ENCODE measurements at places on chromosomes 1 and 21. TPM values are rescaled to one million over a fixed set of nuclear protein-coding genes. Genes with fewer than 3 reads are reported as not detected.

- no peak for DNase-seq
Measured at GRCh38 chr21:45821315-45821962, 160.1 kb upstream of the COL6A1 start.

DNA sequence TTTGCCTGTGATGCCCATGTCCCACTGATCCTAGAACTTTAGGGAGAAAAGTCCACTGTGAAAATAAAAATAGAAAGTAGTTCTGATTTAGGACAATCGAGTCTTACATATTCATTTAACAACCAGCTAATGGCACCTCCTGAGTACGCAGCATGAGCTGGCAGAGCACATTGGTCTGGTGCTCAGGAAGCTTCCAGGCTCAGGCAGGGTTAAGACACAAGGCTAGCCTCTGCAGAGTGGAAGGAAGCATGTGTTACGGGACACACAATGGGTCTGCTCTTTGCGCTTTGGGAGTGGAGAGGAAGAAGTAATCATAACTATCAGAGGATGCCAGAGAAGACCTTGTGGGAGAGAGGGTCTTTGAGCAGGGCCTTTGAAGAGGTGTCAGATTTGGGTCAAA is 4.2 kb upstream of the KLHDC8A start:
- DNase-seq, result no peak

DNA sequence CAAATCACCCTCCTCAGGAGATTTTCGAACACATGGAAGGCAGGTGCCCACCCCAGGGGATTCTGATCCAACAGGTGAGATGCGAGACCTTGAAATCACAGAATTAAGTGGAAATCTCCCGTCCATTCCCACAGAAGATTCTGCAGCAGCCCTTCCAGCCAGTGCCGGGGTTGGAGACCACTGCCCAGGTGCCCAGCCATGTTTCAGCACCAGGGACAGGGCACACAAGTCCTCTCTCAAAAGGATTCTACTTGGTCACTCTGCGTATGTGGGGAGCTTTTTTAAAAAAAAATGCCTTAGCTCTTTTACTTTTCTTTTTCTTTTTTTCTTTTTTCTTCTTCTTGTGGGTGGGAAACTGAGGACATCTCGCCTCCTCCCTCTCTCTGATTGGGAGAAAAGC is 80.7 kb downstream of the VWA5B1 start:
- no peak for DNase-seq

GRCh38 chr1:172483448-172483847 is 39.6 kb upstream of the PIGC start:
- no peak for DNase-seq

DNA sequence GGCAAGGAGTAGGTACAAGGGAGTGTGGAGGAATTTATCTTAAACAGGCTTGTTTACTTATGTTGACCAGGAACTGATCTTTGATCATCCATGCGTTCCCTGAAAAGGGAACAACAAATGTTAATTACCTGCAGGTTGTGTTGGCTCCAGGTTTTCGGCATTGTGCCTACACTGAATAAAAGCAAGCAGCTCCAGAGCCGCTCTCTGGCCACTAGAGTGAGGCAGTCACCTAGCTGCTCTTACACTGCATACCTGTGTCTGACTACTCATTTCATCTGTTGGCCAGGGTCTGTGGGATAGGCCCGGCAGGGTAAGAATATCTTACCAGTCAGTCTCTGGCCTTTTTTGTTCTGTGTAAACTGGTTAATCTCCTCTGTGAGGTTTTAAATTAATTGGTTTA is 183.6 kb downstream of the HFM1 start:
- DNase-seq, result no peak

ARMH1 gene
- not detected for total RNA-seq

RPE65 gene
- total RNA-seq, result not detected

DNA sequence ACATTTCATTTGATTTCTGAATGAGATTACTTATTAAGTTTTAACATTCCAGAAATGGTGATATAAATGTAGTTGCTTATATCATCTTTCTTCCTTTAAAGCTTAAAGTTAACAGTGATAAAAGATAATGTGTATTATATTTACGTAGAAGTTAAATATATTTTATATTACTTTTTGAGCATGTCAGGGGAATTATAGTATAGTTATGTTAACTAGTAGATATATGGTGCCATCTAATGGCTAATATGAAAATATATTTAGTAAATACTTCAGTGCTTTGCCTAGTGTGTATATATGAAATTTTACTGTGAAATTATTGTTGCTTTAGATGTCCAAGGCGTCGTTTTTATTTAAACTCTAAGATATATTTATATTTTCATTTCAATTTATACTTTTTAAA is 51.5 kb downstream of the SYT14 start:
- DNase-seq, result no peak

DNA sequence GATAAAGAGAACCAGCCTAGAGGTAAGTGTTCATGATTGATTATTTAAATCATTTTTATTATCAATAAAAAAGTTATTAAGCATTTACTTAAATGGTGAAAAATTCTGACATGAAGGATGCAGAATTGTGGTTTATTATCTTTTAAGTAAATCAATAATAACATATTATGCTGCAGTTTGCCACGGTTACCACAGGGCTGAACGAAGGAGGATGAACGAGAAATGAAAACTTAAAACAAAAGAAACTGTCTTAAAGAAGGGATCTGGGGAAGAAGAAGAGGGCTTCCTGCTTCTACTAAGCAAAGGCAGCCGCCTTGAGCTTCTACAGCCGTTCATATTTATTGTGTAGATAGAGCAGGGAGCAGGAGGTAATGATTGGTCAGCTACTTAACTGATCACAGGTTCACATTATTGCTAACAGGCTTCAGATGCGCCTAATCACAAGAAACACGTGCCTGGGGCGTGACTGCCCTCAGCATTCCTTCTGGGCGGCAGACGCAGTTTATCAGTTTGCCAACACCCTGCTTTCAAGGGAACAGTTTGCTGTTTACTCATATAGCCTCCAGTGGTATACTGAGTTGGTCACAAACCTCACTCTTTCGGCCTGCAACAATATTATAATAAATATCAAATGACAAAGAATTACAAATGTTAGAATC is 5.8 kb upstream of the FNBP1L start:
- DNase-seq, result no peak

- DNase-seq, result no peak
Measured at GRCh38 chr1:206482611-206483010, 12.3 kb downstream of the IKBKE start.

LCE1D gene
- not detected for total RNA-seq

DNA sequence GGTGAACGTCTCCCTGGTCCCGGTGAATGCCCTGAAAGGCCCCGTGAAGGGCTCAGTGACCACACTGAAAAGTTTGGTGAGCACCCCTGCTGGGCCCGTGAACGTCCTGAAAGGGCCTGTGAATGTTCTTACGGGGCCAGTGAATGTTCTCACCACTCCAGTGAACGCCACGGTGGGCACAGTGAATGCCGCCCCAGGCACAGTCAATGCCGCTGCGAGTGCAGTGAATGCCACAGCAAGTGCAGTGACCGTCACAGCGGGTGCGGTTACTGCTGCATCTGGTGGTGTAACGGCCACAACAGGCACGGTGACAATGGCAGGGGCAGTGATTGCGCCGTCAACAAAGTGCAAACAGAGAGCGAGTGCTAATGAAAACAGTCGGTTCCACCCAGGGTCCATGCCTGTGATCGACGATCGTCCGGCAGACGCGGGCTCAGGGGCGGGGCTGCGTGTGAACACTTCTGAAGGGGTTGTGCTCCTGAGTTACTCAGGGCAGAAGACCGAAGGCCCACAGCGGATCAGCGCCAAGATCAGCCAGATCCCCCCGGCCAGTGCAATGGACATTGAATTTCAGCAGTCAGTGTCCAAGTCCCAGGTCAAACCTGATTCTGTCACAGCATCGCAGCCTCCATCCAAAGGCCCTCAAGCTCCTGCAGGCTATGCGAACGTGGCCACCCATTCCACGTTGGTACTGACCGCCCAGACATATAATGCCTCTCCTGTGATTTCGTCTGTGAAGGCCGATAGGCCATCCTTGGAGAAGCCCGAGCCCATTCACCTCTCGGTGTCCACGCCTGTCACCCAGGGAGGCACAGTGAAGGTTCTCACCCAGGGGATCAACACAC is 41.5 kb downstream of the ZBTB17 start:
- DNase-seq, result no peak

DNA sequence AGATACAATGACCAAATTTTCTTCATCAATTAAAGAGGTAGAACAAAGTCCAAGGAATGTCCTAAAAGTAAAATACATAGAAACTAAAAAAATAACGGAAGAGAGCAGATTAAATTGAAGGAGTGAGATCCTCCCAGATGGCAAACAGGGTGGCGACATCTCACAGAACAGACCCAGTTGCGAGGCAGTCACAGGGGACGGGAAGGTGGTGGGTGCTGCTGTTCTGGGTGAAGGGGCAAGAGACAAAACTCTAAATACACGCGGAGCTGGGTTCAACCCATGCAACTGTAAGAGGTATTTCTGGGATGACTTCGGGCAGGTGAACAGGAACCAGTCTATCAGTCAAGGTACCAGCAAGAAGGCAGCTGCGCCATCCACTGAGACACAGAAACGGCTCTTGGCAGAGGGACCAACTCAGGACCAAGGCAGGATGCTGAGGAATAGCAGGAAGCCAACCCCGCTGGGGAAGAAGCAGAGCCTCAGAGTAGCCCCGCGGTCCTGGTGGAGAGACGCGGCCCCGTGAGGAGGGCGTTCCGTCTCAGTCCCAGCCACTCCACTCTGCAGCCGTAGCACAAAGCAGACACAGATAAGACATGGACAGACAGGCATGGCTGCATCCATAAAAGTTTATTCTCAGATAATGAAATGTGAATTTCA is 32.2 kb downstream of the WDR4 start:
- no peak for DNase-seq

DNA sequence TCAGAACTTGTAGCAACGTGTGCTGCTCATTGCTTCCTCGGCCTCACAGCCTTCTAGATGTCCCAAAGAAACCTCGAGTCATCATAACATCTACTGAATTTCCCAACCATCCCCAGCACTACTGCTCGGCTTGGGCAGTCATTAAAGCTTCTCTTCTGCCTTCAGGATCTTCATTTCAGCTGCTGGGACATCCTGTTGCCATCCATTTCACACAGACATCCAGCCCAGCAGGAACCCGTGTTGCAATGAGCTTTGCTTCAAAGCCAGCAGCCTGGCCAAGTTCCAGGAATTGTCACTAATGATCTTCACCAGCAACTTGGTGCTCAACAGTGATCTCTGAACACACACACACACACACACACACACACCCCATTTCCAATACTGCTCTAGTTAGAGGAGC is 18.5 kb downstream of the WLS start:
- peak; percentile 79 for DNase-seq

GRCh38 chr1:15231714-15232201 is 15.3 kb upstream of the FHAD1 start:
- DNase-seq, result no peak

DNA sequence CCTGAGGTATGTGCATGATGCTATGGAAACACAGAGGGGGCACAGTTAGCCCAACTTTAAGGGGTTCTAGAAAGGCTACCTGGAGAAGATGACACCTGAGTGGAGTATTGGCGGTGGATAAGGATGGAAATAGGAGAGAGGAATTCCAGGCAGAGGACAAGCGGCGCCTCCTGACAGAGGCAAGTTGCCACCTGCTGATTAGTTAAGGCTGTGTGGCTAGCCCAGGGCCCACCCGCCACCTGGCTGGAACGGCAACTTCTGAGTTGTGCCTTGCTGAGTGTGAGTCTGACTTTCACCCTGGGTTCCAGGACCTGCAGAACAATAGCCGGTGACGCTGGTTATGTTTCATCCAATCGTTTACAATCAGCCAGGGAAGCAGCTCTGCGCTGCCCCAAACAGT is 126.9 kb upstream of the LMO4 start:
- no peak for DNase-seq

DNA sequence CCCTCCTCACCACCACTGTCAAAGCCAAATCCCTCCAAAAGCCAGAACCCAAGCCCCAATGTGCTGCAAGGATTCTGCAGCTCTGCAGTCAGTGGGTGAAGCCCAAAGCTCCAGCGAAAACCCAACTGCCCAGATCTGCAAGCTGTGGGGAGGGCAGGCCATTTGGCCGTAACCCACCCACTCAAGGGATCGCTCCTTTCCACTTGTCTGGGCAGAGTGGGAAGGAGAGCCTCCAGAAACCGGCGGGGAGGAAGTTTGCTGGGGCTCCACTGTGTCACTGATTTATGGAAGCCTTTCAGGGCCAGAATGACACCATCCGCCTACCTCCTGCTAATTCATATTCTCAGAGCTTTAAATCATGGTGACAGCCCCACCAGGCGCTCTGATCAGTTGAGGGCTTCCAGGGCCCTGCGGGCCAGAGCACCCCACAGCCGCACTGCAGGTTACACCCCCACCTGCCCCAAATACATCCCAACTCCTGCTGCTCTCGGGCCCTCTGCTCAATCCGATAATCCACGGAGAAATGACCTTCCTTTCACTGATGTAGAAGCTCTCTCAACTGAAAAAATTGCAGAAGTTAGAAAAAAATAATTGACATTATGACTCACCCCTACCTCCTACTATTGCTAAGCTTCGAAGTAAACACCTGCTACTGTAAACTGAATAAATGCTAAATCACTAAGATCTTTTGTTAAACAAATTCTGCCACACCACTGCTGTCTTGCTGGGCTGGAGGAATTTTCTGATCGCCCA is 40.6 kb upstream of the RAB4A start:
- no peak for DNase-seq

- DNase-seq, result peak; percentile 54
Measured at GRCh38 chr1:1063945-1064831, 9.9 kb downstream of the RNF223 start.

Data from uterus (tissue), 4 donors.